ENCODE measurements at places on chromosomes 7 and 10.

- no peak for DNase-seq
These were observed 5.0 kb upstream of the TACR2 start for GRCh38 chr10:69421611-69422308.

GRCh38 chr10:14023673-14024328, 306.9 kb downstream of the FRMD4A start:
- no peak for DNase-seq

DNA sequence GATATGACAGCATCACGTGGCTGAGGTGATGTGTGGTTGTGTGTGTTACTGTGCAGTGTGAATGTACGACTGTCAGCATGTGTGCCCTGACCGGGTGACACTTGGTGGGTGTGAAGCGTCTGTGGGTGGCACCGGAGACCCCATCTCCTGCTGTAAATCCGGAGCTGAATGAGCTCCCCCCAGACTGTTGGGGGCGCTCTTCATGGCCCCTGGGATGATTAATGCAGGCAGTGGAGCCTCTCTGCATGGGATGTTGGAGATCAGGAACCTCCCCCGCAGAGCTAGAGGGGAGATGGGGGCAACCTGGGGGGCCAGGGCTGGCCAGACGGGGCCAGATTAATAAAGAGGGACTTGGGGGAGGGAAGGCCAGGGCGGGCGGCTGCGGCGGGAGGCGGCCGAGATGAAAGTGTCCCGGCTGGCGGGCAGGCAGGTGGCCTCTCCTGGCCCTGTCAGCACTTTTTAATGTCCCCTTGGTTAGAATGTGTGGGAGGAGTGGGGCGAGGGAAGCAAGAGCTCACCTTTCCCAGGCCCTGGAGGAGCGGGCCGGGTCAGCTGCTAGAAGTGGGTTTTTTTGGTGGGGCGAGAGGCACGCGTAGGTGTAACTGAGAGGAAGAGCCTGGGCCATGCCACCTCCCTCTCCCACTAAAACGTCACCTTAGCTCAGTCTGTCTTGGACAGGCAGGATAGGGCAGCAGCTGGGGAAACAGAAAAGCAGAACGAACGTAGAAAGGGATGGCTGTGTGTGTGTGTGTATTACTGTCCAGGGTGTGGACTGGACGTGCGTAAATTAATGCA, 34.1 kb downstream of the HIF1AN start:
- no peak for DNase-seq

DNA sequence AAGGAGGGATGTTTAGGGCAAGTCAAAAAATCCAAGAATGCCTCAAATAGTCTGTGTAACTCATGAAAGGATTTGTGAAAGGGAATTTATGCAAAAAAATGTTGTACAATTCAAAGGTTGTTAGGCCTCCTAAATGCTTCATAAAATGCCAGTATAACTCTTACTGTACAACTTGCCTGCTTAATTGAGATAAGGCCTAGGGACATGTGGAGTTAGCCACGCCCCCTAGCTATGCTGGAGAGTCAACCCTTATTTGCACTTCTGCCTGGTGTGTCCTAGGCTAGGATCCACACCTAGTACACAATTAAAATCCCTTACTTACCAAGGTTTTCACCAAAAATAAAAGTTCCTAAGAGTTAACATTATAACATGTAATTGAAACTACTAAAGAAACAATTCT, 77.2 kb downstream of the ZNF680 start:
- no peak for DNase-seq

DNA sequence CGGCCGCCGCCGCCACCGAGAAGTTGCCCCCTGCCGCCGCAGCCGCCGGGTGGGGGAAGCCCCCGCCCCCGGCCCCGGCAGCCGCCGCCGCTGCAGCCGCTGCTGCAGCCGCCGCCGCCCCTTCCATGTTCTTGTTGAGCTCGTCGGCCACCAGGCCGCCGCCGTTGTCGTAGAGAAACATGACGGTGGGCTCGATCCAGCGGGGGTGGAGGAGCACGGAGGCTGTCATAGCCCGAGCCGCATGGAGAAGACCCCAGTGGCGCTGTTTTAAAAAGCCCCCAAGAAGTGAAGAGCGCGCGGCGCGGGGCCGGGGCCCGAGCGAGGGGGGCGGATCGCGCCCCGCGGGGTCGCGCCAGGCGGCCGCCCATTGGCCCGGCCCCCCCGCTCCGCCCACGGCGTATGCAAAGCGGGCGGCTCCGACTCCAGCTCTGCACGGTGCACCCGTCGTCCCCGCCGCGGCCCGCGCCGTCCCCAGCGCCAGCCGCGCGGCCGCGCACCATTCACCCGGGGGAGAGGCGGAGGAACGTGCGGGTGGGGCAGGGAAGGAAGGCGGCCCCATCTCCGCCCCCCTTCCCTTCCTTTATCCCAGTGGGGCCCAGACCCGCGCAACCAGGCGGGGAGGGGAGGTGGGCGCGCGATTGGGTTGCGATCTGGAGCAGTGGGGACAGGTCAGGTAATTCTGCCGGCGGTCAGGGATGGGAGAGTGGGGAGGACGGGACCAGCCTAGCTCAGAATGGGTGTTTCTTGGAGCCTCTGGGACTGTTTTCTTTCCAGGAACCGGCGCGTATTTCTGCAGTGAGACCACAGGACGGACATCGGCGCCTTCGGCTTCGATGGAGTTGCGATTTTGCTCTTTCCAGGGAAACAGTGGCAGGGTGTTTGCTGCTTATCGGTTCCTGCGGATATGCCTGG, at the start of gene HOXA13:
Gene HOXA13, minus strand, starts transcription at position 243 of the 912 bp plus-strand sequence. Its CDS starts 14 bp downstream, at position 229.
- DNase-seq: no peak

GRCh38 chr7:150432915-150433892, 17.2 kb upstream of the GIMAP8 start:
- no peak for DNase-seq

- no peak for DNase-seq
These were observed 490.0 kb downstream of the CNTNAP2 start for GRCh38 chr7:146606628-146607027.

DNA sequence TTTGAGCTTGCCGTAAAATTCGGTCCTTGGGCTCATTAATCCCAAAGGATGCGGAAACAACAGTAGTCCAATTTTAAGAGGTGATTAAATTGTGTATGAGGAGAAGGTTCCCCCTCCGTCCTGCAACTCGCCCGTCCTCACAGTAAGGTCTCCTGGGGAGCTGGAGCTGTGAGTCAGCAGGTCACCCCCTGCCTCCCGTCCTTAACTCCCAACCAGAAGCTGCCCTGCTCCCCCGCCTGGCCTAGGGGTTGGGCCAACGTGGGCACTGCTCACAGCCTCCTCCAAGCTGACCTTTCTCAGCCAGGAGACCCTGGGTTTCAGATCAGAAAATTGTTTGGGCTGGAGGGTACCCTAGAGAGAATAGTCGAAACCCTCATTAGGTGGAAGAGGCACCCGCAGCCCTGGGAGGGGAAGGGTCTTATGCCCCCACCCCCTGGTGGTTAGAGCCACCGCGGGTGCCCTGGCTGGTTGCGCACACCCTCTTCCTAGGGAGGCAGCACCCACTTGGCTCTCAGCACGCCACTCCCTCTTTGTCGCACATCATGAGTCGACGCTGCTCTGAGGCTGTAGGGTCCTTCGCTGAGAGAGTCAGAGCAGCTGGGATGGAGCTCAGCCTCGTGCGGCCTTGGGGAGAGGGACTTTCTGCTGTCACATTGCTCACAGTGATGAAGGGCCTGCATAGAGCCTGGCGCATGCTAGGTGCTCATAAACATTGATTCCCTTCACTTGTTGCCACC, 131.2 kb downstream of the TACC2 start:
- no peak for DNase-seq

DNA sequence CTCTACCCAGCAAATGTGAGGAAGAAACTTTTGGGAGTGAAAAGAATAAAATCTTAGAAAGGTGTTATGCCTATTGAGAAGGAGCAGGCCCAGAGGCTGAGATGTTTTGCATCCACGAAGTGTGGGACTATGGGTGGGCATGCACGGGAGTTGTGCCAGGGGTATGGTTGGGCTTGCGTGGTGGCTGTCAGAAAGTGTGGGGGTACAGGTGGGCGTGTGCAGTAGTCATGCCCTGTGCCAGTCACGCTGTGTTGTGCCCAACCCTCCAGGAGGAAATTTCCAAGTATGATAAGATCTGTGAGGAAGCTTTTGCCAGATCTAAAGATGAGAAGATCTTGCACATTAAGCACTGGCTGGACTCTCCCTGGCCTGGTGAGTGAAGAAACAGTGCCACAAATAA, 52.9 kb upstream of the ZMIZ2 start:
- no peak for DNase-seq

- no peak for DNase-seq
These were observed 10.6 kb upstream of the EMX2 start for GRCh38 chr10:117532003-117532385.

GRCh38 chr7:94394437-94395140, at the start of gene COL1A2:
Gene COL1A2, plus strand, starts transcription at chr7:94394895. Its CDS starts 137 bp downstream, at chr7:94395032.
- no peak for DNase-seq

DNA sequence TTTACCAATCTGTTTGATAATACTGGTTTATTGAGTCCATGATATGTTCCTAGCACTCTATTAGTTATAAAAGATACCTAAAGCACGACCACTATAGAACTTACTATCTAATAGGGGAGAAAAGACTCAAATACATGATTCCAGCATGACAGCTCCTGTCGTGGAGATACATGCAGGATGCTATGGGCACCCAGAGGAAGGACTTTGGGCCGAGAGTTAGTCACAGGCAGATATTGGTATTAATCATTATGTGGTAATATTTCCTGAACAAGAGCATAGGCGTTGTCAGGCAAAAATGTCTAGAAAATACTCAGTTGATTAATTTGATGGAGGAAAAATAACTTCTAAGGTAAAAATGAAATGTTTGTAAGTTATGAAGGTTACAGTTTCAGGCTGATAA, 31.8 kb downstream of the CNNM2 start:
- DNase-seq: no peak

DNA sequence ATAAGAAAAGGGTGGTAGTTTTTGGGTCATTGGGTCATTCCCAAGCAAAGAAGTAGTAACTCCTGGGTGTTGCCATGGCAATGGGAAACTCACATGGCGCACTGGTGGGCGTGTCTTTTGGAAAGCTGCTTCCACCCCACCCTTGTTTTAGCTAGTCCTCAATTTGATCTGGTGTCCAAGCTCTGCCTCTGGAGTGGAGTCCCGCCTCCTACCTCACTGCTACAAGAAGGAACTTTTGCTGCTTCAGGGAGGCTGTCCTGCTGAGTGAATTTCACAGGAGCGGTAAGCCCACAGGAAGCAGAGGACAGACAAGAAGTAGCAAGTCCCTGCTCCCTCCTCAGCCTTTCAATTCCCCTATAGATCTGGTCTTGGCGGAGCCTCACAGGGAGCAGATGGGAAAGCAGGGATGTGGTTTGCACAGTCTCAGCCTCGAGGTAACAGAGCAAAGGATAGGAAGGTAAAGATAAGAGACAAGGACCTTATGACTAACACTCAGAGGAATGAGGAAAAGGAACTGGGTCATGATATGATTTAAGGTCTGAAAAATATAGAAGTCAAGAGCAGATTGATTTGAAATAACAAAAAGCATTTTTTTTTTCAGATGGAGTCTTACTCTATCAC, 700.3 kb downstream of the TNS3 start:
- DNase-seq: no peak

GRCh38 chr7:158816271-158816670, 13.0 kb downstream of the ESYT2 start:
- no peak for DNase-seq
